ENCODE measurements at places on chromosomes 5 and 9.

- no peak for DNase-seq
Measured at GRCh38 chr5:33237471-33237870, 203.3 kb upstream of the TARS1 start.

GRCh38 chr5:23157169-23157568, 304.0 kb upstream of the CDH12 start:
- no peak for DNase-seq

DNA sequence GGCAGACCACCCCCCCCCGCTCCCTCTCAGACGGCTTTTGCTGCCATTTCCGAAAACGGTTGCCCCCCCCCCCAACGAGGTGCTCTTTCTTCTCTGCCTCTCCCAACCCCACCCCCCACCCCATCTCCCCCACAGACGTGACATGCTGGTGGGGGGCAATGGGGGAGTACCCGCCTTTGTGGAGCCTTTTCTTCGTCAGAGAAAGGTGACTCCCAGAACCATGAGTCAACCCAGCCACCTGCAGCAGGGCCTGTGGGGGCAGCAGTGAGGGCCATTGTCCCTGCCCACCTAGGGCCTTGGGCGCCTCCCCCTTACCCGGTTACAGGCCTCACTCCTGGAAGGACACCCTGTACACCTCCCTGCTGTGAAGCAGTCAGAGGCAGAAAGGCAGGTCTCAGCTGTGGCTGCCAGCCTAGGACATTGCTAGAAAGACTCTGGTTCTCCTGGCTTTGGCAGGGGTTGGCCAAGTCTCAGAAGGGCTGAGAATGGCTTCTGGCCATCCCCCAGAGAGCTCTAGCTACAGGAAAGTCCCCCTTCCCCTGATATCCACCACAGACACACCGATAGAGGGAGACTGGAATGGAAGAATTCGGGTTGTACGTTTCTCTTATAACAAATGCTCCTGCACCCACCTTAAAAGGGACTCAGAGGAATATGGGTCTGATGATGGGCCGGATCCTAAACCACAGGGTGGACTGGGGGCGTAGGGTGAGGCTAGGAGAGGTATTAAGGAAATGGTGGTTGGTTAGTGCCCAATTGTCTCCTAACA, 2.2 kb downstream of the DNAJB5 start:
- no peak for DNase-seq

GRCh38 chr9:99623780-99624364, 197.8 kb upstream of the NR4A3 start:
- no peak for DNase-seq

DNA sequence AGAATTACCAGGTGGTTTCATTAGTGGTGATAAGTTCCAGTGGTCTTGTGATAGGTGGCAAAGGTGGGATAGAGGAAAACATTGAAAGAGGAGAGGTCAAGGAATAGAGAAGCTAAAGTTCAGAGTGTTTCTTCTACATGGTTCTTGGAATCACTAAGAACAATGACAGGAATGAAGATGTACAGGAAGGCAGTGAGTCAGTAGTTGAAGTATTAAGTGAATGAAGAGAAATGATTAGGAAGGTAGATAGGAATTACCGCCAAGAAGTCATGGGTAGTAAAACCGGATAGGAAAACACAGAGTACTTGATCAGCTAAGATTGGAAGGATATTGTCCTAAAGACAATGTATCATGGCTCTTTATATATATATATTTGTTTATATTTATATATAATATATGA, 37.9 kb upstream of the RASA1 start:
- DNase-seq, result no peak

GRCh38 chr5:147968855-147969254, 62.5 kb upstream of the C5orf46 start:
- no peak for DNase-seq

GRCh38 chr9:37820142-37820541, 19.5 kb downstream of the DCAF10 start:
- no peak for DNase-seq

- no peak for DNase-seq
Measured at GRCh38 chr9:20788526-20789451, 104.7 kb downstream of the FOCAD start.

GRCh38 chr5:5209089-5209488, 69.0 kb downstream of the ADAMTS16 start:
- no peak for DNase-seq

DNA sequence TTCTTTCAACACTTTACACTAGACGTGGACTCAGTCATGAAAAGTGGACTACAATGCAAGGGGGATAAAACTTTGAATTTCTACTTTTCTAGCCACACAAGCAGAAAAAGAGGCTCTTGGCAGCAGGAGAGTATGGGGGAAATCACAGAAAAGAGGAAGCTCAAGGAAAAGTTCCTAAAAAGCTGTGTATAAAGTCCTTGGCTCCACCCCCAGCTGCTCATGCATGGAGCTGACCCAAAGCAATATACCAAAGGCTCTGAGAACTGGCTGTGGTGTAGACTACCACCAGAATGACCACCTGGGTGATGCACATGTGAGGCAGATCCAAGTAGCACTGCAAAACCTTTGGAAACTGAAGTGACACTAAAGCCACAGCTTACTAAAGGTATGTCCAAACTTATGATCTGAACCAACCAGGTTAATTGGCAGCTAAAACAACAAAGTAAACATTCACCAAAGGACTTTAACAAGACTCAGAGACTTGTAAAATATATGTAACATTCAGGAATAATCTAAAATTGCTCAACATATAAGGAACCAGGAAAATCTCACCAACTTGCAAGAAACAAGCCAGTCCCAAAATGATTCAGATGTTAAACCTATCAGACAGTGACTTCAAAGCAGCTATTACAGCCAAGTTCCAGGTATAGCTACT, 55.5 kb upstream of the RASGRF2 start:
- DNase-seq, result no peak

- no peak for DNase-seq
Measured at GRCh38 chr5:16937503-16938161, 1.5 kb upstream of the MYO10 start.

DNA sequence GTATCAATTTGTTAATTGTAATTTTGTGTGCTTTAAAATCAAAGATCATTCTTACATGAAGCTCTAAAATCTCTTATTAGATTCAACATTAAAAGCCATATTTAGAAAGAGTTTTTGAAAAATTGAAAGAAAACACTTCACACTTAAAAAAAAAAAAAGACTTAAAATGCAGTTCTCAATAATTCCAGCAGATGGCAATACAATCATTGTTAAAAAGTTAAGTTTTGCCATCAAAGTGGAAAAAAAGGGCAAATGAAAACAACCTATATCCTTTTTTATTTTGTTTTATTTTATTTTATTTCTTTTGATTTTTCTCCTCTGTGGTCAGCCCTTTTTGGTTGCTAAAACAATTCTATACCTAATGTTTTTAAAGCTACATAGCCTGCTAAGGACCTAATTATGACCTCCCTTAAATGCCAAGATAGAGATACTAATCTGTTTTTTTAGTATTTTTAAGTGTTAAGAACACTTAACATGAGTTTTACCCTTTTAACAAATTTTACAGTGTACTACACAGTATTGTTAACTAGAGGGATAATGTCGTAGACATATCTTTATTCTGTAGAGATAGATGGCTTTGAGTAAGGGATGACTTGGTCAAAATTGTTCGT, 154.2 kb upstream of the DAB2 start:
- DNase-seq, result peak; percentile 17

Data from HAP-1 (cell line).